ENCODE measurements at places on chromosomes 11 and 22.

DNA sequence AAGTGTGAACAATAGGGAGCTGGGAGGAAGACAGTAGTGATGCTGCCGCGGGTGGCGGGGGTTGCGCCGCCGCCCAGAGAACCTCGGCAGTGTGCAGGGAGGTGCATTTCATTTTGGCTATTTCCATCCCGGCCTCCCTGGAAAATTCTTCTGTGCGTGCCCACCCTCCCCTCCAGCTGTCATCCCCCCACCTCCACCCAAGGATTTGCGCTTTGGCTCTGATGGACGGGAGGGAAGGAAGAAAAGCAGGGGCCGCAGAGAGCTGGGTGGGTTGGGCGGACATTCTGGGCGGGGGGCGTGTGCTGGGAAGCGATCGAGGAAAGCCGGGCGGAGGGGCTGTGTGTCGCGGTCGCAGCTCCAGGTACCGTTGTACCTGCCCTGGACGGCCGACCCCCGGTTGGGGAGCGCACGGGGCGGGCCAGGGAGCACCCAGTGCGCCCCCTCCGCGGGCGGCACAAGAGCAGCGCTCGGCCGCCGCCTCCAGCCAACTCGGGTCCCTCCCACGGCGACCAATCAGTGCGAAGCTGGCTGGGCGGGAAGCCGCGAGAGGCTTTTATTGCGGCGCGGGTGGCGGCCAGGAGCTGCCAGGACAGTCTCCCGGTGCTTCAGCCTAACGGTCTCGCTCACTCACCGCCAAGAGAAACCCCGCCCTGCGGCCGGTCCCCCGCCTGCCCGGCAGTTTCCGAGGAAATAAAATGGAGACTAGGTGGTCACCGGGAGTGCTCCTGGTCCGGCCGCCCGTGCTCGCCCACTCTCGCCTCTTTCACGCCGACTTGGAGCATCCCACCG is 1.6 kb downstream of the NCAM1 start:
- peak; percentile 28 for DNase-seq

DNA sequence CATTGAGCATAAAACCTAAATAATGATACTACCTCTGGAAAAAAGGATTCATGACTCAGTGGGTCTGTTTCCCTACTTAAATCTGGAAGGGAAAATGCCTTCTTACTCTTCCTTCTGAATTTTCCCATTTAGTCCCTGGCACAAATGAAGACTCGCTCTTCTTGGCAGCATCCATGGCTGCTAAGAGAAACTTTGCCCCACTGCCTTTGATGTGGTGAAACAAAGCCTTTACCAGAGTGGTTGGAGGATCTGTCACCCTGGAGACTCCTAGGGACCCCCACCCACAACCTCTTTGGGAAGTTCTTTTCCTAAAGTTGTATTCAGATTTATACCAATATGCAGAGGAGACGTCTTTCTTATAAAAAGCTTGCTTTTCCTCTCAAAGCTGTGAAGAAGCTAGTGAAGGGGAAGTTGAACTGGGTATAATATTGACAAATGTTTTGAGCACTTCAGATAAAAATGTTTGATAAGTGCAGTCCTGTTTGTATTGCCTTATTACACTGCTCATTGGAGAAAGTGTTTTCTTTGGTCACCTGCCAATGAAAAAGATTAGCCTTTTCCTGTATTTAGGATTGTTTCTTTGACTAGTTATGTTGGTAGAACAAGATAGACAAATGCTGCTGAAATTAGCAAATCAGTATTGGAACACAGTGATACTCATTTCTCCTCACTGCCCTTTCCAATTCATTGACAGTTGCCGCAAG is 77.3 kb downstream of the ARFGAP2 start:
- no peak for DNase-seq

DNA sequence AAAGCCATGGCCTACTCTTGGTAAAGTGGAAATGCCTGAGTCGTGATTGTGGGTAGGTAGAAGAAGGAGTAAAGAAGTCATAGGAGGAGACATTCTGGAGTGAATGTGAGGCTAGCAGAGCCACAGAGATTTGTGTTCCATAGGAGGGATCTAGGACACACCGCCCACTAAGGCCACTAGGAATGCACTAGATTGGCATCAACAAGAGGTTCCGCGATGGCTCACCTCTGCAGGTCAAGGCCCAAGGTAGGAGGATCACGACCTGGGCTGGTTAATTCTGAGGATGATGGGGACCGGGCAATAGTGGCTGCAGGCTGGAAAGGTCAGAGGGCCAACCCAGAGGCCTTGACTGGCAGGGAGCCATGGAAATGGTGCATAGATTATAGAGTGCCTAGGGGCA is 48.8 kb upstream of the OPCML start:
- no peak for DNase-seq

DNA sequence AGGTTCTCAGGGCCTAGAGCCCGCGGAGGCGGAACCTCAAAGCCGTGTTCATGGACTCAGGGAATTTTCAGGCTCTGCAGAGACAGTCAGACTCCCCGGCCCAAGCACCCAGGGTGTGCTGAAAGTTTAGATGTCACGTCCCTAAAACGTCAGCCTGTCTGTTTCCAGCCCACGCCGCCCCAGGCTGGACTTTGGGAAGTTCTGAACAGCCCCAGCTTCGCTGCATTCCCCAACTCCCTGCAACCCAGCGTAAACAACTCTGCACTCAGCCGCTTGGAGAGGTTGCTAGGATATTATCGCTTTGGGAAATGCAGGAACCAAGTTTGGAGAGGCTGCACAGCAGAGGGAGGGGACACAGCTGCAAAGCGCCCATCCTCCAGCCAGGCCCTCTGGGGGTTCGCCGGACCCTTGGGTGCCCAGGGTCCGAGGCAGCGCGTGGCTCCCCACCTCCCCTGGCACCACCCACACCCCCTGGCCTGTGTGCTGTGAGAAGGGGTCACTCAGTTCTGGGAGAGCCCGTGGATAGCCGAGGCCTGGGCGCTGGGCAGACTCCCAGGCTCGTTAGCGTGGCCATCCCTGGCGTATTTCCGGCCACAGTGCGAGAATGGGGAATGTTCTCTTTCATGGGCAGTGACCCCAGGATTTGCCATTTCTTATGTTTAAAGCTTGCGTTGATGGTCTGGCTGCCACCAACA is 120.5 kb upstream of the FGF3 start:
- no peak for DNase-seq

DNA sequence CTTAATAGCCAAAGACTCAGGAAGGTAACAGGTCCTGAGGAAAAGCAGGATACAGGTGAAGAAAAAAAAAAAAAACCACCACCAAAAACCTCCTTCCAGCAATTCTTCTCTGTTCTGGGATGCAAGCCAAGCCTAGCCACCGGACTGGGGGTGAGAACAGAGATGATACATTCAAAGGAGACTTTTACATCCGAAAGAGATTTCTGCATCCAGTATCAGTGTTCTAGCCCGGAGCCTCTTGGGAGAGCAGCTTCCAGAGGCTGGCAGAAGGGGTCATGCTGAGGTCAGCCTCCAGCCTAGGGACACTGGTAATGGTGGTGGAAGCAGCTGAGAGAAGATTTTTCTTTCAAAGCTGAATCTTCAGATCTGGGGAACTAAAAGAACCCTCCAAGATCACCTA is 76.2 kb downstream of the KCNC1 start:
- DNase-seq: no peak

- DNase-seq: no peak
Measured at GRCh38 chr11:106461148-106461691, 383.8 kb downstream of the AASDHPPT start.

GRCh38 chr11:47649276-47649675 is 6.9 kb upstream of the MTCH2 start:
- DNase-seq: no peak

DNA sequence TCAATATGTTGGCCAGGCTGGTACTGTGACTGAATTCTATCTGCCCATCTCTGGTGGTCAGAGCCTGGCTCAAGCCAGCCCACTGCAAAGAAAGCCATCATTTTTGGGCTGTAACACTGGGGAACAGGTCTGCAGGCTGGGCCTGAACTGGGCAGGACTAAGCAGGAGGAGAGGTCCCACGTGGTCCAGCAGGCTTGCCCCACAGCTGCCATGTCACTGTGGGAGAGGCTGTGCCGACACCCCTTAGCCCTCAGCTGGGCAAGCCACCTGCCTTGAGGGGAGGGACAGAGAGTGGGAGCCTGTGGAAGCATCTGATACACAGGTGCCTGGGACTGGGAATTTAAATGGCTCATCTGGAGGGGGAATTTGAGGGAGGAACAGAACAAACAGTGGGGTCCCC is 66.7 kb upstream of the CLTCL1 start:
- no peak for DNase-seq

- no peak for DNase-seq
Measured at GRCh38 chr22:35910003-35910769, 118.4 kb downstream of the RBFOX2 start.

- DNase-seq: peak; percentile 94
Measured at GRCh38 chr11:72821920-72822799, 7.9 kb downstream of the ATG16L2 start.

- DNase-seq: peak; percentile 41
Measured at GRCh38 chr22:32926600-32926999, 125.1 kb downstream of the TIMP3 start.

DNA sequence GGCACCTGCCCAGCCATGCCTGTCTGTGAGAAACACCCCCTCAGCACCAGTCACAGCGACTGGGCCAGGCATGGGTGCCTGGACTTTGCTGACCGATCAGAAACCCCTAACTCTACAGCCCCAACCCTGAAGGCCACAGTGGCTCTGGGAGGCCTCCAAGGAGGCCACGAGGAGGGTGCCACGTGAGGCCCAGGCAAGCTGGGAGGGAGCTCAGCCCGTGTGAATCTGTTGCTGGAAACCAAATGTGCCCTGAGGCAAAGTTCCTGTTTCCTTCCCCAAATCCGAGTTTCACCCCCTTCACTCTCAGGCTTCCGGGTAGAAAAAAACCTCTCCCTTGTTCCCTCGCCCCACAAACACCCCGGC is 1.3 kb downstream of the UNC93B1 start:
- peak; percentile 63 for DNase-seq

GRCh38 chr11:70296681-70297080 is 26.2 kb downstream of the PPFIA1 start:
- DNase-seq: no peak

DNA sequence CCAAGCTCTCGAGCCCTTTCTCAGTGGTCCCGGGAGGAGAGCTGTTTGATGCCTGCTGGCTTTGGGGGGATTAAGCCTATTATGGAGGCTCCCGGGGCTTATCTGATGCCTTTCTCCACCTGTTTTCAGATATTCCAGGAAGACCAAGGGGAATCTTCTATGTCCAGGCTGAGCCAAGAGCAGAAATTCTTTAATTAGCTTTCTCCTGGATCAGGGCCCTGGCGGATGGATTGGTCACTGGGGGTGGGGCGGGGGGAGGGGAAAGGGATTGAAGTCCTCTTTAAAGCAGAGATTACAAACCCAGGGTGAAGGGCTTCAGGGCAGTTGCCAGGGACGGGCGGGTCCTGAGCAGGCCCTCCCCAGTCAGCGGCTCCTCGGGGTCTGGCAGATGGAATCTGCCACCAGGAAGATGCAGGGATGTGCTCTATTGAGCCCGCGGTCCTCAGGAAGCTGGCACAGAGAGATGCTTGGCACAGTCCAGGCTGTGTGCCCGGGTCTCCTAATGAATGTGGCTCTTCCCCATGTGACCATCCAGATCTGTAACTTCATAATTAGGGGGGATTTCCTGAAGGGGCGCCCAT is 33.6 kb downstream of the MACROD1 start:
- DNase-seq: no peak

GRCh38 chr22:20009582-20010306 is 6.9 kb downstream of the ARVCF start:
- no peak for DNase-seq

GRCh38 chr11:47308050-47308823 is 38.3 kb downstream of the MADD start:
- no peak for DNase-seq

DNA sequence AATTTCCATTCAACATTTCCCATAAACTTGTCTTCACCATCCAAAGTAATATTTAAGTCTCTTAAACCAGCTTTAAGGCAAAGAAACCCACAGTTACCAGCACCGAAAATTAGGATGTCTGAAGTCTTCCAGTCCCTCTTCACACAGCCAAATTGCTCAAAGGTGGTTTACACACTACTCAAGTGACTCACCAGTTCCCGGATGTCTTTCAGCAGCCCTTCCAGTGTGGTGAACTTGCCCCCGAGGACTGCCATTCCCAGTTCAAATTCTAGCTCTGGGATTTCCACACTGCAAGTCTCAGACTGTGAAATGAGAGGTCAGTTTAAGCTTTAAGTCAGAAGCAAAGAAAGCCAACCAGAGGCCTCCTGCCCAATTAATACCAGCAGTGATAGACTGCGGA is 5.1 kb downstream of the ZPR1 start:
- peak; percentile 32 for DNase-seq

GRCh38 chr11:33478111-33478573 is 221.0 kb downstream of the HIPK3 start:
- DNase-seq: no peak

- DNase-seq: no peak
Measured at GRCh38 chr11:47940904-47941649, 39.3 kb upstream of the PTPRJ start.

DNA sequence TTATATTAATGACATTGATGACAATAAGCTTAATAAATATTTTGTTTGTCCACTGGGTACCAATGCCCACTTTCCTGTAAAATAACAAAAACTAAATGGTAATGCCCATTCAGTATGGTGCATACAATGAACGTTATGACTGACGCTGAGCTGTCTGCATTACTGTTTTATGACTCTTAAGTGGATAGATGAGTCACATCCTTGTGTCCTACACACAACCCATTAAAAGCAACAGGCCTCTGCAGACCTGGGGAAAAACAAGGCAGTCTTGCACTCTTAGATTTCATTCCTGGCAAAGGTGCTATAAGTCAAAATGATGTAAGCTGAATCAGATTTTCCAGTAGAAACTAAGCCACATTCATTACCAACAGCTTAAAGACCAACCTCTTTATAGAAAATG is 176.3 kb upstream of the TMEM45B start:
- no peak for DNase-seq

GRCh38 chr11:40328890-40329614 is 1130.4 kb downstream of the LRRC4C start:
- no peak for DNase-seq

- DNase-seq: no peak
Measured at GRCh38 chr11:120034881-120035630, 102.9 kb downstream of the TRIM29 start.

DNA sequence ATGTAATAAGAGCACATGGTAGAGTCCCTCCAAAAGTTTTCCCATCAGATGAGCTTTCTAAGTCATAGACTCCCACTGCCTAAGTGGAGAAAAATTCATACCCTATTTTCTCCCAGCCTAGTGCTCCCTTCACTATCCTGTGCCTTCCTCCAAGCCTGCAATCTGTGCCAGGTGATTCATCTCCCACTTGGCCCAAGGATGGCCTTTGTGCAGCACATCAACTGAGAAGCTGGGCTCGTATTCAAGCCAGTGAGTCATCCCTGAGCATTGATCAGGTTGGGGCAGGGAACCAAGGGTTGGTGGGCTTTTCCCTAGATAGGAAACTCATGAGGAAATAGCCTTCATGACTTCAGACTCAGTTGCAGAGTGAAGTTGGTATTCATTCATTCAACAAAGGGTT is 64.6 kb downstream of the PANX1 start:
- DNase-seq: no peak

- DNase-seq: no peak
Measured at GRCh38 chr22:40387746-40388145, 17.4 kb downstream of the SGSM3 start.

- no peak for DNase-seq
Measured at GRCh38 chr11:72454791-72455190, 20.5 kb upstream of the CLPB start.
